ENCODE measurements at places on chromosomes 2 and 18.
A peak's percentile ranks its signal among the peaks of the same experiment; 100 is the strongest.

DNA sequence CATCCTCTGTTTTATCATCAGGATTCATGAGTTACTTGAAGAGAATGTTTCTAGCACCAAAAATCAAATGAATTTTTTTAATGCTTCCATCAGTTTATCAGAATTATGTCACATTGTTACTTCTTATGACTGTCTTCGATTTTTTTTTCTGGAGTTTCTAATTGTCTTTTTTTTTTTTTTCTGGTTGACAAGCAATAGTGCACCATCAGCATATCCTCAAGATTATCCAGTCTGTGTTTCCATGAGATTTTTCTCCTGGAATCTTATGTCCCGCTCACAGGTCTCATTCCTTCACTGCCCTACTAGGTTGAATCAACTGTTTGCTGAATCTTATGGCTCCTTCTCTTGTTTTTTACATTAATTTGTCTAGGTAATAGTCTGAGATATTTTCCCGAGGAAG lies 16.0 kb downstream of the R3HDM1 start:
- DNase-seq: no peak

- DNase-seq: no peak
Observed at GRCh38 chr2:20065885-20066602, 14.6 kb upstream of the LAPTM4A start.

- DNase-seq: no peak
Observed at GRCh38 chr2:164213916-164214315, 407.4 kb downstream of the GRB14 start.

- no peak for DNase-seq
Observed at GRCh38 chr2:235740821-235741220, 247.0 kb downstream of the AGAP1 start.

- no peak for DNase-seq
Observed at GRCh38 chr2:23620841-23621341, 235.9 kb downstream of the KLHL29 start.

GRCh38 chr2:42855221-42855970 lies 63.0 kb upstream of the HAAO start:
- no peak for DNase-seq

DNA sequence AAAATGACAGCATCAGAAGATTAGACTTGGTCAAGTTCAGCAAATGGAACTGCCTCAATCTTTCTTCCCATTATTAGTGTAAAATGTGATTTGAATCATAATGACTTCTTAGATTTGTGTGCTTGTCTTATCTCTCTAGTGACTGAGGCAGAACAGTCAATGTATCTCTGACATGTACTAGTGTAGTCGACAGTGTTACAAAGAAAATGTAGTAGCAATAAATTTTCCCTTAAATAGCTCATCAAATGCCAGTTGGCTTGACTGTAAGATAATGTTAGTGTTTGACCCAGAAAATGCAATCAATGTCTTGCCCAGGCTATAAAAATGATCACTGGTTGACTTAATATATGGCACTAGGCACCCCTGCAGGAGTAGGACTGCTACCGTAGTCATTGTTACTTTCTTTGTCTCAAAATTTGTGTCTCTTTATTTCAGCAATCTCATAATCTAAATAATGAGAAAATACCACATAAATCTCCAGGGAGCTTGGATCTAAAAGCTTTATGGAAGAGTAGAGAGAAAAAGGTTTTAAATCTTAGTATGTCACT lies 1336.7 kb downstream of the DPP10 start:
- DNase-seq: no peak

GRCh38 chr2:112181571-112182290 lies 43.5 kb downstream of the FBLN7 start:
- DNase-seq: no peak

GRCh38 chr2:96770442-96771202 lies 9.9 kb downstream of the CNNM4 start:
- DNase-seq: no peak

GRCh38 chr2:125490308-125490707 lies 1165.7 kb upstream of the GYPC start:
- no peak for DNase-seq

GRCh38 chr2:237355701-237356100 lies 58.3 kb downstream of the COL6A3 start:
- DNase-seq: no peak

DNA sequence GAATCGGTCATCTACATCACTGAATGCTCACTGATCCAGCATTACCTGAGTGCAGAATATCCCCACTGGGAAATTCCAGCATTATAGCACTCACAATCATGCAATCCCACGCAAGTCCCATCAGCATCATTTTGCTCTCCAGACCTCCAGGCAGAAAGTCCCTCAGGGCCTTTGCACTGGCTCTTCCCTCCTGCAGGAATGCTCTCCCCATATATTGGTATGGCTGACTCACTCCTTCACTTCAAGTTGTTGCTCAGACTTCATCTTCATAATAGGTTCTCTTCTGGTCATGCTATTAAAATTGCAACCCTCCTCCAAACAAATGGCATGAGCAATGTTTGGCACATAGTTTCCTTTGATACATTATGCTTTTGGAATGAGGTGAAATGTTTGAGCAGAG lies 64.7 kb upstream of the CELF4 start:
- no peak for DNase-seq

DNA sequence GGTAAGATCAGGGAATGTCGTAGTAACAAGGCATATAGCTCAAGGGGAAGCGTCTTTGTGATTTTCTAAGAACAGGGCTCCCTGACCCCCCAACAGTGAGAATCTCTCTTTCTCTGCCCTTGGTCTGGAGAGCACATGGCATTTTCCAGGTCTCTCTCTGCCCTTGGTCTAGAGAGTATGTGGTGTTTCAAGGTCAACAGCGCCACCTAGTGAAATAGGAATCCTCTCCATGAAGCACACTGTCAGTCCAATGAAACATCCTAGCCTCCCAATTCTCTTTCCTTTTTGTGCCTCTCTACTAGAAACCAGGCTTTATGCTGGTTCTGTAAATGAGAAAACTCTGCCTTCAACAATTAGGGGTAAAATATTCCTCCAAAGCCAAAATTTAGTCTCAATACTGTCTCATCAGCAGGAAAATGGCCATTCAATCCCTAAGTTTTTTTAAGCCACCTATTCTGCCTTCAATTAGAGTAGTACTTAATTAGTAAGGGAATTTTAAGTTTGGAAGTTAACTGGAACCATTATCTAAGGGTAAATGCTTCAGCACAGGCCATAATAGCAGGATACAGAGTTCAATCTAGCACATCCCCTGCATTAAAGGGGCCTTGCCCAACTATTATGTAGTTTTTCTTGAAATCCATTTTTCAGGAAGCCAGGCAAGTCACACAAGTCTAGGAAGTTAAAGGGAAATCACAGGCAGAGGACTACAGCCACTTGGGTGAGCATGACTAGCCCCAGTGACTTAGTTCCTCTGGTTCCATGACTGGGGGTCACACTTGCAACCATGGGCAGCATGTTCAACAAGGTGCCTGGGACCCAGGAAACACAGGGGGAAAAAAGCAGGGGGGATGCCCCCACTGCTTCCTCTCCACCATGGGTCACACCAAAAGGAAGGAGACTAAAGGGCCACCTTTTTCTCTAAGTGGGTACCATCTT lies 12.4 kb downstream of the DYM start:
- DNase-seq: no peak

DNA sequence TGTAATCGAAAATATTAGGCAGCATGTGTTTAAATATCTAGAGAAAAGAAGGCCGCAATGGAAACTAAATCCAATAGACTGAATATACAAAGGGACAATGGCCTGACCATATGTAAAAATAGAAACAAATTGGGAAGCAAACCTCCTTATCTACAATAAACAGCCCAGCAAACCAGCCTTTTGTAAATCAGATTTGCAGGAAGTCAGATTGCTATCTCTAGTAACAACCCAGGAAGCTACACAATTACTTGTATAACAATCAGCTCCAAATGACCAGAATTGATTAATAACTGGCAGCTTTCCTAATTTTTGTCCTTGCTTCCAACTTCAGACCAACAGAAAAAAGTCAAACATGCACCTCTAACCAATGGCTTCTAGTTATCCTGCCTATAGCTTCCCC lies 860.0 kb downstream of the CPS1 start:
- no peak for DNase-seq

- no peak for DNase-seq
Observed at GRCh38 chr18:44731530-44732237, 51.0 kb downstream of the SETBP1 start.

DNA sequence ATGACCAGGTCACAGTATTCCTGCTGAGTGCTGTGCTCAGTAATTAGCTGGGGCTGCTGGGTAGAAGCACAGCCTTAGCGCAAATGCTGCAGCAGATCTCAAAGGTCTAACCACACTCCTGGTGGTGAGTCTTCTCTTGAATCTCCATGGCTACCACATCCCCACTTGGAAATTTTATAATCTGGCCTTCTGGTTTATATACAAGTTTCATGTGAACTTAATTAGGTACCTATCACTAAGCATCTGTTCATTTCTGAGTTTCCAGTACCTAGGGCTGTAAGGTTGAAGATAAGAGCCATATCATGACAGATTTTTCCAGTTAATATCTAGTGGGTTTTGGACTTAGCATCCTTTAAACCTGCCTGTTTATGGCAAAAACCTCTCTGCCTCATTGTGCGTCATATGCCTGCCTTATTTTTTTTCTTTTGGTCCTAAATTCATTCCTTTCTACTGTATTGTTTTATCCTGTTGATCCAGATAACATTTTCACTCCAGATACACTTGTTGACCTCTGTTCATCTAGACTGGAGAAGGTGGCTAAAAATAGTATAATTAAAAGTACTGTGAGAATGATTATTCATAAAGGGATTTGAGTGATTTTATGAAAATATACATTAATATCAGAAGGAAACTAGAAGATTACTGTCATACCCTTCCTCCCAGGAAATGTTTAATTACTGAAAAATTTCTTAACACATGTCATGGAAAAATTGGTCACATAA lies 168.4 kb upstream of the THUMPD2 start:
- no peak for DNase-seq

DNA sequence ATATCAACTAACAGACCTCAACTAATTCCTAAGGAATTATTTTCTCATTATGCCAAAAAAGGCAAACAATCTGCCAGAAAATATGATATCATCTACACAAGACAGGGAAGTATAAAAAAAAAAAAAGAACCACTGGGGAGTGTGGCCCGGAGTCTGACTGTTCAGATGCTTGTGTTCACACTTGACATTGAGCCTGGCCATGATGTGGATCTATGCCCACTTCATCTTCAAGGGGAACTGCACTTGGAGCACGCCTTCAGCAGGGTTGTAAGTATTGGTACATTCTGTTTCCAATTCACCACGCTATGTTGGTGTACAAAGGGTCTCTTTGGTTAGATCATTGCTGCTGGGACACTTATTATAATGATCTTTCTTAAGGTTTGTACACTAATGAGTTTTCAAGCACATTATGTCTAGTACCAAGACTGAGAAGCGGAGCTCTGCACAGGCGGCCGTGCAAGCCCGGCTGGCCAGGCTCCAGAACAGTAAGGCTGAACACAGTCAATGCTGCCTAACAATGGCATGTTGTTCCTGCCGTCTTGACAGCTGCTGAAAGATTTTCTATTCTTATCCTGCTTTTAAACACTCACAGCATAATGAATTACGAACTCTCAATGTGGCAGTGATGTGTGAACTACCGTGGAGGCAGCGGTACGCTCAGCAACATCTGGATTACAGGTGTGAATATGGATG lies 788.4 kb upstream of the SOX11 start:
- DNase-seq: no peak

DNA sequence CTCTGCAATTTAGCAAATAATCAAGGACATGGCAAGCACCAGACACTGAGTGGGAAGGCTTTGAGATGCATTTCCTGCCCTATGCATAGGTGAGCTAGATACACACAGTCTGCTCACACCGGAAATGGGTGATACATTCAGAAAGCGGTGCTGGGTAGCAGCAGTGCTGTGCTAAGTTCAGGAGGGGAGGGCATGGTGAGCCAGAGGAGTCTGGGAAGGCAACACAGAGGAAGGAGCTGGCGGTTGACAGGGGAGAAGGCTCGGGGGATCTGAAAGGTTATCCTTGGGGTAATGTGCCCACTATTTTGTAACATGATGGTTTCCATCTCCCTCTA lies 57.4 kb upstream of the EPAS1 start:
- DNase-seq: no peak

DNA sequence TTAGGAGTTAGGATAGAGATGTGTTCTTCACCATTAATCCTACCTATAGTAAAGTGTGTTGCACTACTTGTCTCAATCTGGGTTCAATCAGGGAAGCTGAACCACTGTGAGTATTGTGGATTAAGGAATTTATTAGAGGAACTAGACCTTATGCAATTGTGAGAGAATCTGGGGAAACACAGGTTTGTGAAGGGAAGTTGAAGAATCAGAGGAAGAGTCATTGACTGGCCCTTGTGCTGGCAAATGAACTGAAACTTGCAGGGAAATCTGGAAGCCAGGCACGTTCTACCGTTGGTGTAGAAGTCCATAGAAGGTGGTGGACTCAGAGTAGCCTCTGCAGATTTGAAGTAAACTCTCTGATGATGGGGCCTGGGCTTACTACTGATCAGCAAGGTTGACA lies 44.7 kb upstream of the HK2 start:
- no peak for DNase-seq

DNA sequence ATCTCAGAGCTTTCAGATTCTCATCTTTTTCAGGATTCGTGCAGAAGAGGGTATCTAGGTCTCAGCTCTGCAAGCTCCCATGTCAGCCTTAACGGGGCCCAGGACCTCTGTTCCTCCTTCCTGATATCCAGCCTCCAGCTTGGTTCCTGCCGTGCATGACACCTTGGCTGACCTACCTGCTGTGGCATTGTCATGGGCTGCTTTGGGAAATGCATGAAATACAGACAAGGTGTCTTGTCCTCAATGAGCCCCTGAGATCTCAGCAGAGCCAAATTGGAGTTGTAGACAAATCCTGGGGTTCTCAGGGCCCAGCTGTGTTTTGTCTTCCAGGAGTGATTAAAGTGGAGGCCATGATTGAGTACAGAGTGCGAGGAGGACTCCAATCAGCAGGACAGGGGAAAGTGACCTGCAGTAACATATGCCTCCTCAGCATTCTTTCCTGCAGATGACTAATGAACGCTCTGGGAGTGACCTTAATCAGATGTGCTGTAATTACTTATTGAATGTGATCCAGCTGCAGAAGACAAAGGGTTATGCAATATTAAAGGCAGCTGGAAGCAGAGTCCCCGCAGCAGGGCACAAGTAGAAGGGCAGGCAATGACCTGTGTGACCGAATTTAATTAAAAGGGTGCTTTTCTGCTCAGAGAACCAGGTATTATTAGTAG lies 141.1 kb downstream of the CCBE1 start:
- peak; percentile 27 for DNase-seq

DNA sequence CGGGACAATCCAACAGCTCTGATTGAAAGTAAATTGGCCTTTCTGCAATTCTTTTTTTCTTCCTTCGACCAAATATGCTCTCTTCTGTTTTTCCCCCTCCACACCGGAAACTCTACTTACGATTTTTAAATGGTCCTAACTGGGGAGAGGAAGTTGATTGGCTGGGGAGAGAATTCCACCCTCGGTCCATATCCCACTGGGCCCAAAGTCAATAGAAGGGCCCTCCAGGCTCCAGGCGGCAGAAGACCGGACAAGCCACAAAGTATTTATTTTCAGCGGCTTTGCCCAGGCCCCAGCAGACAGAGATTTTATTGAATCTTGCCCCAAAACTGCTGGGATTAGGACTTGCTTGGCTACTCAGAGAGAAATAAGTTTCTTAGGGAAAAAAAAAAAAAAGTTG lies 37.1 kb upstream of the SMAD7 start:
- DNase-seq: no peak

GRCh38 chr2:8934338-8934737 lies 69.1 kb downstream of the MBOAT2 start:
- DNase-seq: no peak

Data from non-pigmented ciliary epithelial cell (primary cell).